ENCODE measurements at places on chromosomes 12 and 14. TPM values are rescaled to one million over a fixed set of nuclear protein-coding genes. Genes with fewer than 3 reads are reported as not detected.

DNA sequence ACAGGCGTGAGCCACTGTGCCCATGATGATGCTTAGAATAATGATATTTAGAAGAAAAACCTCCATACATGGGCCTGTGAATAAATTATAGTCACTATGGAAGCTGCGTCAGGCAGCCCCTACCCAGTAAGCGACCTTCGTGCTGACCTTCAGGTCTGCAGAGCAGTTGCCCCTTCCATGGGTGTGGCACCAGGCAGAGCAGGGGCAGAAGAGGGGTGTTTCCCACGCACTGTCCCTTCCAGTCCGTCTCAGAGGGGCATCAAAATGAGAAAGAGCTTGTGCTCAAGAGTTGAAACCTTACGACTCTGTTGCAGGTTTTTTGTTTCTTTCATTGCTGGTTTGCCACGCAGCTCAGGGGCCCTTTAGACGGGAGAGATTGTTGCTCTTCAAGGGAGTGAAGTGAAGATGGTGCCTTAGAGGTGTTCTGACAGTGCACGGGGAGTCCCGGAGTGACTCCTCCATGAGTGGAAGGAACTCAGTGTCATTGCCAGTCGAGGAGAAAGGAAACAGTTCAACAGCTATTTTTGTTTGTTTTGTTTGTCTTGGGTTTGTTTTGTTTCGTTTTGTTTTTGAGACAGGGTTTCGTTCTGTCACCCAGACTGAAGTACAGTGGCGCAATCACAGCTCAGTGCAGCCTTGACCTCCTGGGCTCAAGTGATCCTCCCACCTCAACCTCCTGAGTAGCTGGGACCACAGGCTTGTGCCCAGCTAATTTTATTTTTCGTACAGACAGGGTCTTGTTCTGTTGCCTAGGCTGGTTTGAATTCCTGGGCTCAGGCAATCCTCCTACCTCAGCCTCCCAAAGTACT is 13.9 kb downstream of the CKB start:
- no peak for DNase-seq

GRCh38 chr14:75522224-75522982 is at the start of gene BATF:
TSS of gene BATF (plus strand) at chr14:75522469. CDS start at chr14:75522683, 214 bp downstream.
- DNase-seq: no peak

- no peak for DNase-seq
Measured at GRCh38 chr12:113819495-113819894, 146.6 kb downstream of the RBM19 start.

- DNase-seq: no peak
Measured at GRCh38 chr12:44229846-44230245, 394.0 kb downstream of the TMEM117 start.

- DNase-seq: no peak
Measured at GRCh38 chr14:66842911-66843512, 335.1 kb downstream of the GPHN start.

GRCh38 chr12:2693244-2693860 is 101.4 kb upstream of the FKBP4 start:
- peak; percentile 20 for DNase-seq

DNA sequence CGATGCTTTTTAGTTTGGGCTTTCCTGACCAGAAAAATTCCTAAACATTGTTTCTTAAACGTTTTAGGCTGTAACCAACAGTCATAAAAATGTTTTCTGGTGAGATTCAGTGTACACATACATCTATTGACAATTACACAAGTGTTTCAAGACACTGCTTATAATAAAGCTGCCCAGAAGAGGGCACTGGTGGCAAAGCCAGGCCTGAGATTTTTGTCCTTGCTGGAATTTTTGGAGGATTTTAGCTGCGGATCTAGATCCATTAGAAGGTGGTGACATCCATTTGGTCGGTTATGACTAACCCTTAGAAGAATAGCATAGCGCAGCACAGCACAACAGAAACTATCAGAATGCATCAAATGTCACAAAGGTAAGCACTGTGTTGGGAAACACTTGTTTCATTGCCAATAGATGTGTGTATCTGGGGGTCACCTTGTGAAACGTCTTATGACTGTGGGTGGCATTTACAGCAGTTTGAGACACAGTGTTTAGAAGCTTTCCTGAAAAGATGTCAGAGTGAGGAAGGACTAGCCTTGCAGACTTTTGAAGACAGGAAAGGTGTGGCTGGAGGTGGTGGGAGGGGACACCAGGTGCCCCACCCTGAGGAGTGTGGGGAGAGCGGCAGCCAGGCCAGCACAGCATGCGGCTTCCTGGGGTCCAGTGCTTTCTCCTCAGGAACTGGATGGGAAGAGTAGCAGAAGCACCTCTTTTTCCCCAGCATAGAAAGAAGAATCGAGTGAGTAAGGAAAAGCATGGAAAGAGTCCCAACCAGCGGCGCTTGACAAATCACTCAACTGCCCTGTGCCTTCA is 54.7 kb upstream of the FKBP4 start:
- DNase-seq: peak; percentile 22

DNA sequence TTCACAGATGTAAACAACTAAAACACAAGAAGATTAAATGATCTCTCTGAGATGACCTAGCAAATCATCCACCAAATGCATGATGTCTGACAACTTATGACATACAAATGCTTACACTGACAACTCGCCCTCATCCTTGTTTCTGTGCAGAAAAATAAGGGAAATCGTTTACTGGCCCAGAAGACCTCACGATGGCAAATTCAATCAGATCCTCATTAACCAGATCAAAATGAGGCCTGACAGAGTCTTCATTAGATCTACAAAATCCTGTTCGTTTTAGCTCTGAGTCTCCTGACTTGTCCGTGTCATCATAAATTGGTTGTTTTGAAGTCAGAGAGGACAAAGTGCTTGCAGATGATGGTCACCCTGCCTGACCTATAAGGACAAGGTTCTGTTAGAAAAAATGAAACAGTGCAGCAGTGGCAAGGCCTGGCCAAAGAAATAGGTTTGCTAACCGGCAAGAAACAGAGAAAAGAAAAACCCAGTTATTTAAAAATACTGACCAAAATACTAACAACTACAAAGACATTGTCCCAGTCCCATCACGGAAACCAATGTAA is 109.5 kb downstream of the BTG1 start:
- no peak for DNase-seq

DNA sequence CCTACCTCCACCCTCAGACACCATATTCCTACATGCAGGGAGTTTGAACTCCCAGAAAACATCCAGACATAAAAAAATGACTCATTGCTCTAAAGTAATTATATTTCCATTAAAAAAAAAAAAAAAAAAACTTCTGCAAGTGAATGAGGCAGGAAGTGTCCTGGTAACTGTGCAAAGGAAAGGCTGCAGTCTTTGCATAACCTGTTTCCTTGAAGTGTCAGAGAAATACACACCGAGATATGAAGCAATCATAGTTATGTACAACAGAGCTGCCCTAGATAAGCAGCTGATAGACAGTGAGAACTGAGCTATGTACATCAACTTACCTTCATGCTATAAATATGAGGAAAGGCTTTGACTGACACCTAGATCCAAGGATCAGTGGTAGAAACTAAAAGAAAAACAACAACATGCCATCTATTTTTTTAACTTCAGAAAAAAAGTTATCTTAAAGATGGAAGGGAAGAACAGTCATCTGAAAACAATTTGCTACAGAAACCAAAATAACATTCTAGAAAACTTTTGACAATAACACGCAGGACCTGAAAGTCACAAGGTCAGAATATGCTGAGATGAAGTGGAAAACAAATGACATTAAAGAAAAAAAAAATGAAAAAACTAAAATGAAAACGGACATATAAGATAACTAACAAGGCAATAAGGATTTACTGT is 263.2 kb downstream of the SEC23A start:
- peak; percentile 26 for DNase-seq

GRCh38 chr14:85852906-85853305 is 323.0 kb downstream of the FLRT2 start:
- no peak for DNase-seq

- no peak for DNase-seq
Measured at GRCh38 chr14:33714527-33715226, 236.2 kb downstream of the EGLN3 start.

DNA sequence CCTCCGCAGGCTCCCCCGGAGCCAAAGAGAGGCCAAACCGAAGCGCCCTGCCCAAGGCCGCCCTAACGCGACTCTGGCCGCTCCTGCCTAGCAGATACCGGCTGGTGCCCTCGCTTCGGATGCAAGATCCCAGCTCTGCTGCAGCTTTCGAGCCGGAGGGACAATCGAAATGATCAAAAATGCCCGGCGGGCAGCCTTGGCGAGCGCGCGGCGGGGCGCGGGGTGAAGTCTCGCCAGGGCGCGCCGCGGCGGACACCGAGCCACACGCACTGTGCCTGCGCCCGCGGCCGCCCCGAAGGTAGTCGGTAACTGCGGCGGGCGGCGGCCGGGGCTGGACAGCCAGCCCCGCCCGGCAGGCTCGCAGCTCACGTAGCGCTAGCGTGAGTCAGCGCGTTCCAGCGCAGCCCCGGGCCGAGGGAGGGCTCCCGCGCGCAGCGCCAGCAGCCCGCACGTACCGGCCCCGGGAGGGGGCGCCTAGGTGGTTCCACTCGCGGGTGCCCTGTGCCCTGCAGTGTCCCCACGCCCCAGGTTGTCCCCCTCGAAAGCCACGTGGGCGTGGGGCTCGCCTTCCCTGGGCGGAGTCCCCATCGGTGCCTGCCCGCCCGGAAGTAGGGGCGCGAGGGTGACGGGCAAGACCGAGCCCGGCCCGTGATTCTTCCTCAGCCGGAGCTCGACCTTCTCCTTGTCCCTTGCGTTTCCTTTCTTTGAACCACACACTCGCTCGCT is 109.2 kb upstream of the EGLN3 start:
- peak; percentile 83 for DNase-seq

DNA sequence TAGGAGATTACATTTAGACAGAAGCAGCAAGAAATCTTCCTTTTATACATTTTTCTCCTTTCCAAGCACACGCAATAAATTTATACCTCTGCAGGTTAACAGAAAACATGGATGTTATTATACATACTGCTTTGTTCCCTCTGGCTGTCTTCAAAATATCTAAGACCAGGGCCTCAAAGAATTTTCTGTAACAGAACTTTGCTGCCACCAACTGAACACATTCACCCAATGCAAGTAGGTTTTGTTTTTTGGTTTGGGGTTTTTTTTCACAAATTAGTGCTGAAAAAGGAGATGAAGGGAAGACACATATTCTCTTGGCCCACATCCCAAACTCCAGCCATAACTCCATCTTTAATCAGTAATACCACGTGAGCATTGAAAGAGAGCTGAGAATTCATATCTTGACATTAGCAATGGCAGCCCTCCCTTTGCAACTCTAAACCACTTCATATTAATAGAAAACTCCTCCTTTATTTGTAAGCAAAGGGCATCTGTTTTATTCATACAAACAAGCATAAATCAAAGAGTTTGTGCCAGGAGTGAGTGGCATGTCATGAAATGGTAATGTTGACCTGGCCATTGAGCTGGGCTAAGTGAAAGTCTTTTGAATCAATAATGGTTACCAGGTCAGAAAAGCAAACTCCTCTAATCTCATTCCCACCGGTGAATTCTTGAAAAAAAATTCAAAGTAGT is 150.8 kb upstream of the FSCB start:
- peak; percentile 90 for DNase-seq

- DNase-seq: no peak
Measured at GRCh38 chr12:92597118-92597517, 105.7 kb upstream of the PLEKHG7 start.

- no peak for DNase-seq
Measured at GRCh38 chr12:24352363-24352762, 402.9 kb upstream of the SOX5 start.

DNA sequence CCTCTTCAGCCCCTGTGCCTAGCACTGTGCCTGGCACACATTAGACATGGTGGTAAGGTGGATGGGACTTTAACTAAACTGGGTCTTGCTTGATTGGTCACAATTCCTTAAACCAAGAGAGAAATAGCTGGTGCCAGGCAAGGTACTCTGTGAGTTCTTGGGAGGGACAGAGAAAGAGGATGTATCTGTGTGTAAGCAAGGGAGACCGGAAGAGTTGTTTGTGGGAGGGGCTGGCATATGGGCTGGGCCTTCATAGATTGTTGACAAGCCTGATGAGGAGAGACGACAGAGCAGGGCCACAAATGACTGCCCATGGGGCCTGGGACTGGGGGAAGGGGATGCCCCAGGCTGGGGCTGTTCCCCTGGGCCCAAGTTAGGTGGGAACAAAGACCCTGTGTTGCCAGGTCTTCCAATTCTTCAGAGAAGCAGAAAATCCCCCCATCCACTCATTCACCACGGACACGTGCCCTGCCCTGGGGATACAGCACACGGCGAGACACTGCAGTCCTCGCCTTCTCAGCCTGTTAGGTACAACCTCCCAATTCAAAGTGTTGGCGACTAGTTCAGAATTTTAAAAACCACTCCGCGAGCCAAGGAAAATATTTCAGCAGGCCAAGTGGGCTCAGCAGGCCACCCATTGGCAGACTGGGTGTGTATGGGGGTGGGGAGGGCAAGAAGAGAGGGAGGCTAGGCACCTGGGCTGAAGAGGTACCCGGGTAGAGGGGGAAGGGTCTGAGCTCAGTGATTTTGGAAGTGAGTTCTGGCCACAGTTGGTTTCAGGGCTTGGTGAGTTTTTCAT is 11.4 kb upstream of the CYP46A1 start:
- DNase-seq: no peak

- no peak for DNase-seq
Measured at GRCh38 chr12:11786638-11787365, 137.3 kb downstream of the ETV6 start.

GRCh38 chr12:130474599-130475269 is 137.0 kb downstream of the PIWIL1 start:
- DNase-seq: no peak

- DNase-seq: no peak
Measured at GRCh38 chr14:32370714-32371113, 41.6 kb downstream of the AKAP6 start.

GRCh38 chr12:16260206-16260605 is 17.3 kb downstream of the SLC15A5 start:
- DNase-seq: no peak

GRCh38 chr14:93832081-93832480 is 43.8 kb upstream of the PRIMA1 start:
- DNase-seq: no peak

- no peak for DNase-seq
Measured at GRCh38 chr12:62653740-62654139, 187.1 kb downstream of the MON2 start.

GRCh38 chr12:87329076-87329863 is 699.9 kb downstream of the C12orf50 start:
- no peak for DNase-seq

DNA sequence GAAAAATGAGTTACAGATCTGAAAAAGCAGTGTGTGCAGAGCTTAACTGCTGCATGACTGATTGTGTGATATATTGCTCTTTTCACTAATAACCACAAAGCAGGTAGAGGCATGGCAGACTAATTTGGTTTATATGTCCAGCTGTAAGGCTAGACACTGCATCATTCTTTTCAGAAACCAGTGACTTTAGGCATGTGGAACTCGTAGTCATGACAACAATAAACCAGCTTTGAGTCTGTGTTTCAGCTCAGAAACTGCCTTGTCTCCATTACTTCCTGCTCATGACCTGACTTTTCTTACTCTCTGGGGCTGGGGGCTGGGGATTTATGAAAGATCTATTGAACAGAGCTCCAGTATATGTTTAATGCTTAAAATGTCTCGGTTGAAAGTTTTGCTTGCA is 146.8 kb upstream of the LRIG3 start:
- peak; percentile 32 for DNase-seq

The GZMH gene
- total RNA-seq: 1.2 TPM

The TAS2R9 gene
- total RNA-seq: not detected

The FAM216A gene
- 6.3 TPM for total RNA-seq

The ESRRB gene
- total RNA-seq: 0.15 TPM

The KRT82 gene
- total RNA-seq: not detected

The RTL1 gene
- 0.09 TPM for total RNA-seq

The KLRG1 gene
- 1.9 TPM for total RNA-seq

The TMEM106C gene
- total RNA-seq: 53.0 TPM

The FOXN4 gene
- 0.26 TPM for total RNA-seq

The PGF gene
- total RNA-seq: 8.7 TPM

The CELA1 gene
- total RNA-seq: not detected

The CPNE6 gene
- total RNA-seq: not detected

The PTGDR gene
- 1.7 TPM for total RNA-seq

All from lung (tissue), 17 donors.